ENCODE measurements at places on chromosomes 2 and 18.

DNA sequence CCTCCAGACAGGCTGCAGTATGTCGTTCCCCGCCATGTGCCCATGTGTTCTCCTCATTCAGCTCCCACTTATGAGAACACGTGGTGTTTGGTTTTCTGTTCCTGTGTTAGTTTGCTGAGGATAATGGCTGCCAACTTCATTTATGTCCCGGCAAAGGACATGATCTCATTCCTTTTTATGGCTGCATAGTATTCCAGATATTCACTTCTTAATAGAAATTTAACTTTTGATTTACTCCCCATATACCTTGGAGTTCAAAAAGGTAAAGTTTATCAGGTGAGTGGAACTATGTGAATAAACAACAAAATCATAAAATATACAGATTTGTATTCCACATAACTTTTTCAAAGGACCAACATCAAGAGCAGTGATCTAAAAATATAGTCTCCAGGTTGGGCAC, 372.6 kb downstream of the STK39 start:
- DNase-seq: no peak

DNA sequence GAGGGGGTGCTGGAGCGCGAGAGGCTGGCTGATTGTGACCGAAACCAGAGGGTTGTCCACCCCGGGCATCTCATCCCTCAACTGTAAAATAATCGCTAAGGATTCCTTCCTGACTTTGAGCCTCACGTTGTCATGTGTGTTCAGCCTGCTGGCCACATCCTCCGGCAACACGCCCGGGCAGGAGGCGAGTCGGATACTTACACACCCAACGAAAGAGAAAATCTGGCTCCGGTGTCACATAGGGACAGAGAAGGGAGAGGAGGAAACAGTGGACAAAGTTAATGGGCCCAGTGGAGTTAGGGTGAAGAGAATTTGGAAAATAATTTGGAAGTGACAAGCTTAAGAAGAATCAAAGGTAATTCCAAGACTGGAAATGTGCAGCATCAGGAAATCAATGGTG, 2.4 kb downstream of the TLX2 start:
- no peak for DNase-seq

GRCh38 chr2:37831081-37831780, 93.9 kb upstream of the RMDN2 start:
- DNase-seq: no peak

DNA sequence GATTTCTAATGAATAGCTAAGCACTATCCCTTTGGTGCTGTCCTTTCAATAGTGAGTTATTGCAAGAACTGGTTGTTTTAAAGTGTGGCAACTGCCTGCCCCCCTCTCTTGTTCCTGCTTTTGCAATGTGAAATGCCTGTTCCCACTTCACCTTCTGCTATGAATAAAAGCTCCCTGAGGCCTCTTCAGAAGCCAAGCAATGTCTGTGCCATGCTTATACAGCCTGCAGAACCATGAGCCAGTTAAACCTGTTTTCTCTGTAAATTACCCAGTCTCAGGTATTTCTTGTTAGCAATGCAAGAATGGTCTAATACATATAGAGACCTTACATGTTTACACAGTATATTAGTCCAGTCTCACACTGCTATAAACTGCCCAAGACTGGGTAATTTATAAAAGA, 15.0 kb upstream of the METTL21A start:
- DNase-seq: no peak

- no peak for DNase-seq
Observed at GRCh38 chr2:193382583-193382982, 1187.8 kb upstream of the TMEFF2 start.

GRCh38 chr2:17615728-17616351, 75.3 kb downstream of the VSNL1 start:
- no peak for DNase-seq

Measured in NCI-H2107 (cell line).